LHCN-M2 (cell line): ENCODE measurements at places on chromosomes 12 and 14.

DNA sequence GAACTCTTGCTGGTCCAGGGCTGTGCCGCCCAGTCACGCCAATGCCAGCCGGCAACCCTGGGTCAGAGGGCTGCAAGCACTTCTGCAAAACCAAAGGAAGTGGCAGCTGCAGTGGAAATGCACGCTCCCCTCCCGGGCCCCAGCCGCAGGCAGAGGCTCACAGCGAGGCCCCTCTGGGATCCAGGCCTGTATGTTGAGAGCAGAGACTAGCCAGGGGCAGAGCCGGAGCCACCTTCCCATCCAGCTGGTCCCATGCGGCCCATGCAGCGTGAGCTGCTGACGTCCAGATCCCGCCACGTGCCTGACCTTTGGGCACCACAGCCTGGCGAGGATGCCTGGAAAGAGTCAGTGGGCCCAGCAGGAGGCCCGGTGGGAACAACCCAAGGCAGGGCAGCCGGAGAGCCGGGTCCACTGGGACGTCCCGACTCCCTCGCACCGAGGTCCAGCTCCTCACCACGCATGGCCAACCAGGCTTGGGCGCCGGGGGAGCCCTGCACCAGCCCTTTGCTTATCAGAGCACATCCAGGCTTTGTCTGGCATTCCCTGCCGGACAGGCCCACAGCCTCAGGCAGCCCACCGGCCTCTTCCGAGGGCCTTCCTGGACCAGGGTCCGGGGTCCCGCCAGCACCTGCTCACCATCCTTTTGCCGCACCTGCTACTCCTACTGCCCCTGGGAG is 4.3 kb downstream of the GPR132 start:
- DNase-seq: no peak

GRCh38 chr12:94082690-94083089 is 65.7 kb upstream of the PLXNC1 start:
- no peak for DNase-seq

- no peak for DNase-seq
Observed at GRCh38 chr12:27337376-27337775, 4.7 kb downstream of the BMAL2 start.

DNA sequence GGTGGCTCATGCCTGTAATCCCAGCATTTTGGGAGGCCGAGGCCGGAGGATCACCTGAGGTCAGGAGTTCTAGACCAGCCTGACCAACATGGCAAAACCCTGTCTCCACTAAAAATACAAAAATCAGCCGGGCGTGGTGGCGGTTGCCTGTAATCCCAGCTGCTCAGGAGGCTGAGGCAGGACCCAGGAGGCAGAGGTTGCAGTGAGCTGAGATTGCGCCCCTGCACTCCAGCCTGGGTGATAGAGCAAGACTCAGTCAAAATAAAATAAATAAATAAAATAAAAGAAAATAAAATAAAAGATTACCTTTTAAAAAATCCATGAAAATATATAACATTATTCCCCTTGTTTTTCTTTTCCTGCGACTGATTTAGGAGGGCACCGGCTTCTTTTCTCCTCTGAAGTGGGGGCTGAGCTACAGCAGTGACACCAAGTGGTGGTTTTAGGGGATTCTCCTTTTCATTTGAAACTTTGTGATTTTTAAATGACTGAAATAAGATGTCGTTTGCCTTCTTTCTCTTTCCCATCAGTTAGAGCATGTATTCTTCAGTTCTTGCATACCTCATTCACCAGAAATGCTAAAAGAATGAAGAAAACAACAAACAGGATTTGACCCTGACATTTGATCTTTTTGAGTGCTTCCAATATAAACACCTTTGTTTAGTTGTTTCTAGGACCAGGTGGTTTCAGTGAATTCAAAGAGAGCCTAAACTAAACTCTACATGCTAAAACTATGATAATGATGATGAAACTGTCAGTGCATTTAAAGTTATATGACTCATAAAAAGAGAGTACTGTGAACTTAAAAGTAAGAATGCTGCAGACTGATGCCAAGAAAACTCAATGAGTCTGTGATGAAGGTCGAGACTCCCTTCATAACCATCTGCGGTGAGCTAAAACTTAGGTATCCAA is 22.6 kb upstream of the PKP2 start:
- peak; percentile 73 for DNase-seq

DNA sequence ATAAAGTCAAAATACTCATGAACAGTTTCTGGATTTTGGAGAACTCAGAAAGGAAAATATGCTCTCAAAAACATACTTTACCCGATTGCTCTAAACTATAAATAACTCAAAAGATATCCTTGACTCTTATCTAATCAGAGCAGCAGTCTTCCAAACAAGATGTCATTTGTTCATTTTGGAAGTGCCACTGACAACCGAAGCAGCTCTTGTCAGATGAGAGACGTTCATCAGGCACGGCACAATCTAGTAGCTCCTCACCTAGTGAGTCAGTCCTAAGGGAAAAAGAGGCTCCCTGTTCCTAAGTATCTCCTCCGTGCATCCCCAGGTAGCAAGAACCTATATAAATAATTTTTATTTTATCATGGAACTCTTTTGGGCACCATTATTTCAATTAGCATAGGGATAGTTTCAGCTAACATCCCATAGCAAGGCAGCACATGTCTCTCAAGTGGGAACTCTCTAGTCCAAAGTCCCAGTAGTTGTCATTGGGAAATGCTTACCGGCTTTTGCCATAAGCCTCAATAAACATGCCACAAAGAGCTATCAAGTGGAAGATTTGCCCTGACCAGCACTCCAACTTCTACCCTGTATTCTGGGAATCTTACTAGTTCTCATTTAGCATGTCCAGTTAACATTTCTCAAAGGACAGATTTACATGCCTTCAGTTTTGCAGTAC is 14.1 kb upstream of the TMEM263 start:
- DNase-seq: no peak

DNA sequence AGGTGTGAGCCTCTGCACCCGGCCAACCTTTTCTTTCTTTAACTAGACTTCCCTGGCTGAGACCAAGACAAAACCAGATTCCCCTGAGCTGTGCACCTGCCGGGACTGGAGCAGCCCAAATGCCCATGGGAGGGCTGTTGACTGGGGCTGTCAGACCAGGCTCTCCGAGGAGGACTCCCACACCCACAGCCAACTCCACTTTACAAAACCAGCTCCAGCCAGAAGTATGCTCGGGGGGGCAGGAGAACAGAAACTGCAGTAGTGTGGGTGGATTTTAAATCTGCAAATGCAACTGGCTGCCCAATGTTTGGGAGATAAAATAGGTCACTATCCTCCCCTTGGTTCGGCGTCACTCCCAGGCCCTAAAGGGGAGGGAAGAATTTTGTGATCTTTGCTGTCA is 78.5 kb downstream of the VCPKMT start:
- DNase-seq: no peak

DNA sequence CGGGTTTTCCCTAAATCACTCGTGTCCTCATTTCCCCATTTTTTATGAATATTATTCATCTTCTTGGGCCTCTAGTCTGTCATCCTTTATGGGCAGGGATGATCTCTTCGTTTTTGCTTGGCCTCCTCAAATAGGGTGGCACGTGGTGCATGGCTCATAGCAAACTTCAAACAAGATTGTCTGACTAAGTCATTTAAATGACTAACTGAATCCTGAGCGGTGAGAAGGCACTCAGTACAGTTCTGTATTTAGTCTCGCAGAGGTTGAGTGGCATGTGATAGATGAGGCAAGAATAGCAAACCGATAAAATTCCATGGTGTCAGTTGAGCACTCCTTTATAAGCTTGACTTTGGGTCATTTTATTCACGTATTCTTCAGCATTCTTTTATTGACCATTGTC is 5.7 kb upstream of the JDP2 start:
- DNase-seq: peak; percentile 88

DNA sequence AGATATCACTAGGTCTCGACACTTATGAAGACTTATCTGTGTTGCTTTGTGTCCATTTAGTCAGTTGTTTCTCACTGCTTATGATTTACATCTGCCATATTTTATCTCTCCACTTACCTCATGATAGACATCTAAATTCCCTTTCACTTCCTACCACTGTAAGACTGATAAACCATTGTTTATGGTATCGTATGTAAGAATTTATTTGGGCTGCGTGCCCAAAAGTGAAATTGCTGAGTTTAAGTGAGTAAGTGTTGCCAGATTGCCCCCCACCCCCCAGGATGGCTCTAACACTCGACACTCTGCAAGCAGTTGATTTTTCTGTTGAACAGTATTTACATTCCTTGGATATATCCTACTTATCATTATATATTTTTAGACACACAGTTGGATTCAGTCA is 69.9 kb upstream of the MON2 start:
- DNase-seq: no peak

- no peak for DNase-seq
Observed at GRCh38 chr12:19901841-19902240, 462.5 kb downstream of the AEBP2 start.

GRCh38 chr12:44021471-44021971 is 185.6 kb downstream of the TMEM117 start:
- DNase-seq: no peak
